Cardiac septum (tissue), 1 donor: ENCODE measurements at places on chromosomes 2 and 18. TPM values are rescaled to one million over a fixed set of nuclear protein-coding genes. Genes with fewer than 3 reads are reported as not detected.

Gene NHEJ1
- total RNA-seq: 6.7 TPM

Gene PPP1R7
- total RNA-seq: 77.7 TPM

DNA sequence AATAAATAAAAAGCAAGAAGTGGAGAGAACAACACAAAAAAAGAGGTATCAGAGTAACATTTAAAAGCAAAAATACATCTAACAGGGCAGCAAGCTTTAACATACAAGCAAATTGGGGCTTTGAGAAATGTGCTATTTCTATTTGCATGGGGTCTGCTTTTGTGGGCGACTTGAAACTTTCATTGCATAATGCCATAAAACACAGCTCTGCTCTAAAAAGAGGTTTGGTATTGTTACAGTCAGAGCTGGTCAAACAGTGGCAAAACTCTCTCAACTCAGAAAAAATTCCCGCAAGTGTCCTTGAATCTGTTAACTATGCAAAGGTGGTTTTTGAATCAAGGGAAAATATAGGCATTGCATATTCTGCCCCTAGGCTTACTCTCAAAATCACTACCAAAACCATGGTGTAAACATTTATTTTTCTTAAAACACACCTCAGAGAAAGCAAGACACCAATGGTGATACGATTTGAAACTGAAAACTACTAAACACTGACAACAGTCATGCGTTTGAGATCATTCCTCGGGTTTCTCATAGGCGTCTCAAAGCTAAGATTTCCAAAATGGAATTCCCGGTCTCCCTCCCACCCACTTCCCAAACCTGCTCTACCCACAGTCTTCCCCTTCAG, 45.5 kb downstream of the RNF152 start:
- no peak for DNase-seq

DNA sequence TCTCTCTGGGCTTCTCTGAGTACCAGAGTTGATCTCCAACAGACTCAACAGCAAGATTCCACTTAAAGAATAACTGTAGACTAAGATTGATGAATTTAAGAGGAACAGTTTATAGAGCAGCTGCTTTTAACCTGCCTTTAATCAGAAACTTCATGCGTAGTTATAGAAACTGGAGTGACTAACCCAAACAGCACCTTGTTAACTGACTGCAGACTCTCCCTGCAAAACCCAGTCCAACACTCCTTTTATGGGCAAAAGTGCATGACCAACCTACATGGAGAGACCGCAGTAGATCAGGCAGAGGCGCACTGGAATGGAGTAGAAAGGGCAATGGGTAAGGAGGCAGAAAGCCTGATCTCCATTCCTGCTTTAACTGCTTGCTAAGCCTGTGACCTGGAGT, 110.6 kb downstream of the NRP2 start:
- DNase-seq: no peak

DNA sequence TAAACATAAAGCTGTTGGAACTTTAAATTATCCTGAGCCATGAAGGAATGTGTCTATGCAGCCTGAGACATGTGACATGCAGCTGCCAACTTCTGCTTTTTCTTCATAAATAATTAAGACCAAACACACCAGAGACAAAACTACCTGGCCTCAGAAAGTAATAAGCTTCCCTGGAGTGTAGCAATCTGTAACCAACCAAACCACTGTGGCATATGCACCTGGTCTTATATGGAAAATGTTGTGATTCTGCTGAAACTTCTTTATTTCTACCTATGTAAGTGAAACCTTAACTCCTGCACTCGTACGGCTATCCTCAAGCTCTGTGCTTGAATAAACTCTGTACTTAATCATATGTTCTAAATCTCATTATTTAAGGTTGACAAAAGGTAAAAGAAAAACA, 515.0 kb downstream of the TMEM182 start:
- no peak for DNase-seq

GRCh38 chr18:12579775-12580174, 78.1 kb downstream of the SPIRE1 start:
- no peak for DNase-seq

DNA sequence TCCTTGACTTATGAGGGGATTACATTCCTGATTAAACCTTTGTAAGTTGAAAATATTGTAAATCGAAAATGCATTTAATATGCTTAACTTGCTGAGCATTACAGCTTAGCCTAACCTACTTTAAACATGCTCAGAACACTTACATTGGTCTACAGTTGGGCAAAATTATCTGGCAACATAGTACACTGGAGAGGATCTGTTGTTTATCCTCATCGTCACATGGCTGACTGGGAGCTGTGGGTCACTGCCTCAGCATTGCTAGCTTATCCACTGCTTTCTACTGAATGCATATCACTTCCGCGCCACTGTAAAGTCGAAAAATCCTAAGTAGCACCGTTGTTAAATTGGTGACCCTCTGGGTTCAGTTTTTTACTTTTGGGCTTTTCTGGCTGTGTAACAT, 13.7 kb downstream of the PMS1 start:
- DNase-seq: no peak

GRCh38 chr2:2320486-2321199, 10.4 kb downstream of the MYT1L start:
- DNase-seq: no peak

DNA sequence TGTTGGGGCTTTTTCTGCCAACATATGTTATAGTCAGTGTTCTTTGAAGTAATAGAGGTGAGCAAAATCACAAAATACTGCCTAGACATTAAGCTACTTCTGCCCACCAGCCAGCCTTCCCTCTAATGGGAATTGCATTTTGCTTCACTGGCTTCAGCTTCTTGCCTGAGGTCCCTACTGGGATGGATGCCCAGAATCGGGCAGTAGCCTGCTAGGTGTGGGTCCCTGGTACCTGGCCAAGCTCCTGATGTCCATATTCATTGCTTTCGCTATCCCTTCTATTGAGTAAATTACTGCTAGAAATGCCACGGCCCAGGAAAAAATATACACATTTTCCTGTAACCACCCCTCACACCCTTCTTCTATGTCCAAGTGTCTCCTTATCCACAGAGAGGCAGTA, 27.0 kb downstream of the CRYGD start:
- no peak for DNase-seq

DNA sequence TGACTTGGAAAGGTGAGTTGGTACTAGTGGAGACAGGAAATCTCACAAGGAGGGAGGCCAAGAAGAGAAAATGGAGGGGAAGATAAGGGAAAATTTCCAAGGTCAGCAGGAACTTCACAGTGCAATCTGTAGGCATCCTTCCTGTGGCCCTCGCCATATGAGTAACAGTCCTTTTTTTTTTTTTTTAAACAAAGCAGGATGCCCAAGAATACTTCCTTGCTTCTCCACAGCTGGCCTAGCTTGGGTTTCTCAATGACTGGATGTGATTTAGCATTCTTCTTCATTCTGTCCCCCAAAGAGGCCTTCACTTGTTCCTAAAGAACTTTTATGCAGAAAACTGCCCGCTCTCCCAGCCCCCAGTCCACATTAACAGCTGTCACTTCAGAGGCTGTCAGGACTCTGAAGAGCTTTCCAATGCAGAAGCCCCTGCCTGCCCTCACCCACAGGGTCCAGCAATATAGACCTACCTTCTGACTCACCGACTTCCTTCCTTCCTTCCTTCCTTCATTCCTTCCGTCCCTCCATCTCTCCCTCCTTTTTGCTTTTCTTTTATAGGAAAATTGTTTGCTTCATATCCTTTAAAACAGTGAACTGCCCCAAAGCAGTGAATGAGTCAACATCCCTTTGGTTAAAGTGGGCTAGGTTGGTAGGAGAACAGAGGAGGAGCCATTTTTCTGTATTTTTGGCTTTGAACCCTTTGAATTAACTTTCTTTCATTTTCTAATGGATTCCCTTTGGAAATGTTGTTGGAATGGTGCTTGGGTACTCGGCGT, 172.0 kb downstream of the MGAT5 start:
- no peak for DNase-seq

DNA sequence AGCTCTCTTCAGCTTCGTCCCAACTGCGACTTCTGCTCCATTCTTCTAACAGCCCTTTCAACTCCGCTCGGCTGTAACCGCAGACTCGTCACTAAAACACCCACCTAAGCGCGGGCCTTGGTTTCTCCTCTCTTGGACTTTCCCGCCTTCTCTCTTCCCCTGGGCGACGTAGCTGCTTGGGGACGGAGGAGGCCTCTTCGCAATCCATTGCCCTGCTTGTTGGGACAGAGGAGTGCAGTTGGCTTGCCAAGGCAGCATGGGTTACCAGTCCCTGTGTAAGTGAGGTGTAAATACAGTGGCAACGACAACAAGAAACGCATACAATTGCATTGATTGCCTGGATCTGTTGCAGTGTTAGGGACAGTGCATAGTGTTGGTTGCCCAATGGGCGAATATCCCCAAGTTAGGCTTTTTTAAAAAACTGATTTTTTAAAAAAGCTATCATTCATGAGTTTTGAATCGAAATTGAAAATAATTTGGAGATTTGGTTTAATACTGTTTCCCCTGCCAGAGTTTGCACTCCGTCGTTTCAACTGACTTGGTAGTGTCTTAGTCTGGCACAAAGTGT, 484 bp upstream of the DARS1 start:
- DNase-seq: no peak

- DNase-seq: no peak
These were observed 13.6 kb downstream of the HPCAL1 start for GRCh38 chr2:10316336-10316735.

DNA sequence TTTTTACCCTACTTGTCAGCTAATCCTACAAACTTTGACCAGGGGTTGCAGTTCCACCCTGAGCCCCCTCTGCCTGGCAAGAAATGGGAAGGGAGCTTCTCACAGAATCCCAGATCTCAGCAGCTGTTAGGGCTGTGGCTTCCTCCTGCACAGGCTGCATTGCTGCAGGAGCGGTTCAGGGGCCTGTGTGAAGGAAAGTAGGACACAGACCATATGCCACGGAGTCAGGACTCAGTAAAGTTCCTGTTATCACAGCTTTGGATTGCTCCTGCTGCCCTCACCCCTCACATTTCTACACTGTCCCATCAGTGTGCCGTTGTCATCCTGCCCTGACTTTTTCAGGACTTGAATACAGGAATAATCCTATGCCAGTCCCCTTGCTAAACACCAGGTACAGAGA, 62.8 kb upstream of the SP3 start:
- no peak for DNase-seq

- DNase-seq: no peak
These were observed 12.7 kb upstream of the IL18R1 start for GRCh38 chr2:102342888-102343287.

DNA sequence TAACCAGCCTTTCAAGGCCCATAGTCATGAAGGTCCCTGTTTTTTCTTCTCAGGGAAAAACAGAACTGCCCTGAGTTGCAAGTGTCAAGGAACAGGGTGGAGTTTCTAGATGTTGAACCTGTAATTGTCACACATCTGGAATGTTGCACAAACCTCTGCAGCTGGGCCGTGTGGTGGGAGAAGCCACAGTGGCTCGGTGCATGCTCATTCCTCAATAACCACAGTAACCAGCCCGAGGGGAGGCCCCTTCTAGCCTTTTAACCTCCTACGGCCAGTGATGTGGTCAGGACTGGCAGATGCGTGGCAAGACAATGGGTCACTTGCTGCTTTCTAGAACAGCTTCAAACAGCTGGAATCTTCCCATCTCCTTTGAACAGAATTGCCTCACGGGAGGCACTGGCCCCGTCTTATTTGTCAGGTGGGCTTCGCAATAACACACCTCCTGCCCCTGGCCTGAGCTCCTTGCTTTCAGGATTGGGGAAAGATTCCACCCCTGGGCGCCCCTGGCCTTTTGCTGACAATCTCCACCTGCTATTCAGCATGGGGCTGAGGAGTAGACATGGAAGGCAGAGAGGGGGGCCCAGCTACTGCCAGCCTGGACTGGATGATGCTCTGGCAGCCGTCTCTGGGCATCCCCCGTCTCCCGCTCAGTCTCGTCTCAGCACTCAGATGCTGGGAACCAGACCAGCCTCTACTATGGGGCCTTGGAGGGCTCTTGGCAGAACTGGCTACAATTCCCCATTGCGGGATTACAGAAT, 102.9 kb downstream of the KLHL29 start:
- no peak for DNase-seq
